Activated T-helper 1 cell treated with anti-CD3 and anti-CD28 coated beads, Interleukin-2, amount 50 U/mL, for 16 hours (primary cell): ENCODE measurements at places on chromosomes 5 and 9.

- no peak for DNase-seq
Measured at GRCh38 chr9:14670718-14671117, 22.5 kb downstream of the ZDHHC21 start.

DNA sequence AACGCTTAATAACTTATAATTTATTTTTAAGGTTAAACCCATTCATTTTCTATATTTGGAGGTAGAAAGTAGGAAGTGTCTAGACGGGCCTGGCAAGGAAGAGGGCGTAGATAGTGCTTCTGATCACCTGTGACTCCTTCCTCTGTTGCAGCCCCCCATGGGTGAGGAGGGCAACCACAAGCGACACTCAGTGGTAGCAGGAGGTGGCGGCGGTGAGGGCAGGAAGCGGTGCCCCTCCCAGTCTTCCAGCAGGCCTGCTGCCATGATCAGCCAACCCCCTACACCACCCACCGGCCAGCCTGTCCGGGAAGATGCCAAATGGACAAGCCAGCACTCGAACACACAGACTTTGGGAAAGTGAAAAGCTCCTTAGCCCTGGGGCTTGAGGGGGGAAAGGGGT is 36.7 kb downstream of the FAXDC2 start:
- no peak for DNase-seq

DNA sequence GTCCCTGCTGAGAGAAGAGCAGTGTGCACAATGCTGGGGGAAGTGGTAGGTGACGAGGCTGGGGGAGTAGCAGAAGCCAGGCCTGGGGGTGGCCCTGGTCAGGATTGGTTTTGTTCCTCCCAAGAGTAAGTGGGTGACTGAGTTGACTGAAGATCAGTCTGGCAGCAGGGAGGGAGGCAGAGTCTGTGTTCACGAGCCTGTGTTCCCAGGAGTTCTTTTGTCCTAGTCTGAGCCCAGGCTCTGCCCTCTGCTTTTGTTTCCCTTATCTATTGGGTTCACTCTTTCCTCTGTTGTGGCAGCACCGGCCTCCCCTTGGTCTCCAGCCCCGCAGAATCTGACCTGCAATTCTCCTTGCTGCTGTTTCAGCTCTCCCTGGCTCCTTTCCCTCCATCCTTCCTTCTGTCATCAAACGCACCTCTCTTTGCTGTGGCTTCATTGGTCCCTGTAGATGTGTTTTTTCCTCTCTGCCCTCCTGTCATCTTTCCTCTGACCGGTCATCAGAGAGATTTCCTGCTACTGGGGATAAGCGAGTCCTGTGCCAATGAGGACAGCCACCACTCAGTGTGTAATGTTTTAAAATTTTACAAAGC is 607.4 kb downstream of the KIF4B start:
- DNase-seq = no peak

- no peak for DNase-seq
Measured at GRCh38 chr9:125758986-125759763, 12.0 kb downstream of the PBX3 start.

DNA sequence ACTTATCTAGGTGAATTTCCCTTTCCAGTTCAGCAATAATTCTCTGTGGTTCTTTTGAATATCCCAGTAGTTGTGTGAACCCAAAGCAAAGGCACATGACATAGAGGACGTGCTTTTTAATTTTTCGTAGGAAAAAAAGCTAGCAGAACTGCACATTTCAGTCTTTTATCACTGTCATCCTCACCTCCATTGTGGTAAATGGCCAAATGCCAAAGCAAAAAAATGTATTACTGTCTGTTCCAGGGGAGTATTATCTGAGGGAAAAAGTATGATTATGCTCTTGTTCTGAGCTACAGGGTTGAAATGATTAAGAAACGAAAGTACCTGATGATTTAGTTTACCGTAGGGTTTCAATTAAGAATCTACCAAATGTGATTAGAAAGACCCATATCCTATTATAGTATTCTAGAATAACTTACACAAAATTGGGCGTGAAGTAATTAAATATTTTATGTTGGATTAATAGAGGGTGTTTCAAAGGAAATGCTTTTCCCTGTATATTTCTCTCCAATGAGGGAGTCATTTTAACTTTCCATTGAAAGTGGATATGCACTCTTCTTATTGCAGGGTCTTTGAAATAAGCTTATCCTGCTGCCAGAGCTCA is 62.7 kb downstream of the CAVIN4 start:
- DNase-seq = no peak

DNA sequence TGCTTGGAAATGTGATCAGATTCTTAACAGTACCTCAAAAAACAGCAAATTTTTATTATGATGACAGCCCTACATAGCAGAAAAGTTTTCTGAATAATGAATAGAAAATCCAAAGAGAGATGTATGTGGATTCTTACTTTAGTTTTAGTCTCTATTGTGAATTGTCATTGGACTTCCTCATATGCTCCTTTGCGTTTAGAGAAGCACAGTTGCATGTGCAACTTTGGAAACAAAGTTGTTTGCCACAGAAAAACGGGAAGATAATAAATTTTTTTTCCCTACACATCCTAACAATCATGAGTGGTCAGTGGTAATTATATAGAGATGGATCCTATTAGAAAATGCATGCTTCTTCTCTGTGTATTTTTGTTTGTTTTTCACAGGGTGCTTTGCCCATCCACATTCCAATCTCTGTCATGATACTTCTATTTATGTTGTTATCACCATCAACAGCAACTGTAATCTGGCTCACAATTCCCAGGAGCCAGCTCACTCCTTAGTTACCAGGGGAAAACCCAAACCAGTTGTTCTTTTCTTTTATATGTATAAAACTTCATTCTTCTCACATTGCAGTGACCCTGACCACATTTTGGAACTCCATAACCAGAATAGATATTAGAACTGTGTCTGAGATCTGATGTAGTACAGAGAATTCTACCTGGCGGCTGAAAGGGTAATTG is 118.7 kb downstream of the NDUFS4 start:
- DNase-seq = no peak

DNA sequence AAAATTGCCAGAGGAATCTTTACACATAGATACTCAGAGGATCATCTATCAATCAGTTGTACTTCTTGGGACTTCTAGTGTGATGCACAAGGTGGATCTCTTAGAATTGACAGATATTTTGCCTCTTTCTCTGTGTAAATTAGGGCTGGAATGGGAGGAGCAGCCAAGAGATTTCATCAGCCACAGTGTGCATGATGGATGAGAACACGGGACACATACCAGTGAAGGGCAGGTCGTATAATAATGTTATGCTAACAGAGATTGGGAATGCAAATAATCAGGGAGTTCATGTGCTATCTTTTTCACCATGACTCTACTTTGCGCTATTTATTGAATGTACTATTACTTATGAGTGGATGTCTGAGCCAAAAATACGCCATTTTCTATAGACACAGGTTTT is 43.3 kb upstream of the ISOC1 start:
- DNase-seq = no peak

DNA sequence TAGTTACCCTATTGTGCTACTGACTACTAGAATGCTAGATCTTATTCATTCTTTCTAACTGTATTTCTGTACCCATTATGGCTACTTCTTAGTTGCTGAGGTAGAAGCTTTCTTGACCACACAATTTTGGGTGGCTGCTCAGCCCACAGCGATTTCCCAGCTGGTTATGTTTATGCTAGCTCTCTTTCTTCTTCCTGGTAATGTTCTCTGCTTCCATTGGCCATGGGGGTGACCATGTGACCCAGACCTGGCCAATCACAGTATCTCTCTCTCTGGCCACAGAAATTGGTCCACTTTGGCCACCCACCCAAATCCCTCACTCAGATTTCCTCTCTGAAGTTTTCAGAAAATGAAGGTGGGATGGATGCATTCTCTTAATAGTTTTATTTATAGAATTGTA is 427.9 kb upstream of the CLINT1 start:
- DNase-seq = no peak

DNA sequence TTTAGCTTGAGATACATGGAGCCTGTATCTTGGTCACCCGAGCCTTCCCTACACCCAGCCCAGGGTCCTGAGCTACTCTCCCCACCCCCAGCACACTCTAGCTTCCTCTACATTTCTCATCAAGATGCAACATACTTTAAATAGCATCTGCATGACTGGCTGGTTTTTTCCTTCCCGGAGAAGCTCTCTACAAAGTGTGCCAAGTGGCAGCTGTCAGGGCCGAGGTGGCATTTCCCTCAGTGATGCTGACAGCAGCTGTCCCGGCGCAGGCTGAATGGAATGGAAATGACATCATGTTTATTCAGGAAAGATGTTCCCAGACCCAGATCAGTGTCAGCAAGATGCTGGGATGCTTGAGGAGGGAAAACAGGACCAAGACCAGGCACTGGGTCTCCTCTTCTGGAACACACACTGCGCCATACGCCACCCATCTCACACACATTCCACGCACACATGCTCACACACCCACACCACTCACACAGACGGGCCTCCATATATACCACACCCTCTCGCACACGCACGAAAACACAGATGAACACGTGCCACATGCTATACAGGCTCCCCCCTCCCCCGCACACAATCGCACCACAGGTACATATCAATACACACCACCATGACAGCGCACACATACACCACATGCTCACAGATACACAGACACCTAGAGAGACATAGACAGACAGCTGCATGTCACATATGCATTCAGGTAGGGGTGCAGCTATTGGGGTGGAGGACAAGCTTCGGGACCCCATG is 67.8 kb downstream of the LHX2 start:
- DNase-seq = no peak

DNA sequence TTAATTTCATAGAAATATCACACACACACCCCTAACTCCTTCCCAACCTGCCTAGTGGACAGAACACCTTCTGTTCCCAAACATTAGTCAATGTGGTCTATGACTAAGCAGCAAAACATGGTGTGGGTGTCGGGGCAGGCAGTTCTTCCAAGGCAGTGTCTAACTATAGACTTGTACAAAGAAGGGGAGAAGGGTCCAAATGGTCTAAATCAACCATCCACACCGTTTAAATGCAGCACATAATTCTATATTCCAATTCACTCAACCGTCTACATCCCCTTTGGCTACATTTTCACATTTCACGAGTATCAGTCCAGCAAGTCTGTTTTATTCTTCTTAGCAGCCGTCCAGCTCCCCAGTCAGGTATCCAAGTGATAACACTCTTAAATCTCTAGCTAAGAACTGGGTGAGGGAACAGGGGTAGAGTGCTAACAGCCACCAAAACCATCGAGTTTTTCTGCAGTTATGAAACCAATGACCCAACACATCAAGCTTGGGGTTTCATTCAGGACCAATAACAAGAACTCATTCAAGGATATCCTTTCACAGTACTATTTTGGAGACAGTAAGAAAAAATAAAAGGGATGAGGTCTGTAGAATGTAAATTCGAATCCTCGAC is 3.3 kb downstream of the ZNF608 start:
- no peak for DNase-seq

GRCh38 chr5:162434281-162434680 is 366.7 kb downstream of the GABRG2 start:
- DNase-seq = no peak

GRCh38 chr9:128168731-128169308 is 8.8 kb downstream of the BBLN start:
- no peak for DNase-seq

- DNase-seq = no peak
Measured at GRCh38 chr9:125861405-125862058, 114.4 kb downstream of the PBX3 start.

DNA sequence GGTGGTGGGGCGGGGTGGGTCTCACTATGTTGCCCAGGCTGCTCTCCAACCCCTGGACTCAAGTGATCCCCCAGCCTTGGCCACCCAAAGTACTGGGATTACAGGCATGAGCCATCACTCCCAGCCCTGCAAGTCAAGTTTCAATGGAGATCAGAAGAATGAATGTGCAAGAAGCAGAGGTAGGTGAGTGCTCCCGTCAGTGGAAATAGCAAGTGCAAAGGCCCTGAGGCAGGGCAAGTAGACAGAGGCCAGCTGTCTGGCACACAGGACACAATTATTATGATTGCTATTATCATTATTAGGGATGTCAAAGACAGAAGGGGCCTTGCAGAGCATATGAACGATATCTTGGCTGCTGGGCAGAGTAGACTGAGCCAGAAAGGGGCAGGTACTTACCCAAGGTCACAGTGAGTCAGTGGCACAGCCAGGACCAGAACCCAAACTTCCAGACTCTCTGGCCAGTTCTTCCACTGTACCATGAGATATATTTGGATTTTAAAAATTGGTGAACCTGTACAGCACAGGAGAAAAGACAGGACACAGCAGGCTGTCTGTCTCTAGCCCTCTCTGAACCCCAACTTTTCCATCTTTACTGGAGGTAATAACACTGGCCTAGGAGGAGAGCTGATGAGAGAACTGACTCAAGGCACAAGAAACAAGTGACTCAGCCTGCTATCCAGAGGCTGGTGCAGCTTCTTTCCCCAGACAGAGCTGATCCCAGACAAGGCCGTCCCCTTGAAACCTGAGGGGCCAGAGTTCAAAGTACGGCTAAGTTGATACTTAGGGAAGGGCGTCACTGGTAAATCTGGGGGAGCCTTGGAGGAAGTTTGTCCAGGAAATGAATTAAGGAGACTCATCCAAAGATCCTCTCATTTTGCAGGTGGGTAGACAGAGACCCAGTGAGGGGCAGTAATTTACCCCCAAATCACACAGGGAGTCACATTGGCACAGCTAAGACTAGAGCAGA is 1.4 kb downstream of the HDHD3 start:
- DNase-seq = no peak

DNA sequence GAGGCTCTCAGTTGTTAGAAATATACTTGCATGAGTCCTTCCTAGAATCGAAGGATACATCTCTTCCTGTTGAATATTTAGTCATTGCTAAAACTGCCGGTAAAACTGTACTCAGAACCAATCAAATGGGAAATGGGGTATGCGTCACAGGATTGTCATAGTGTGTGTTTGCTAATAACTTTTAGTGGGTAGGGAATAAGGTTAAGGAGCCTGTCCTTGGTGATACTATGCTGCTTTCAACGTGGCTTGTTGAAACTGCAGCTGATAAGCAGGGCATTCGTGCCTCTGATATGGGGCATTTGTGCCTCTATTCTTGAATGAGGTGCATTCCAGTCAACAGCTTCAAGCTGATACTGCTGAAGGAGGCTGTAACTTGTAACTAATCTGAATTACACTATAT is 26.6 kb downstream of the HABP4 start:
- DNase-seq = no peak

DNA sequence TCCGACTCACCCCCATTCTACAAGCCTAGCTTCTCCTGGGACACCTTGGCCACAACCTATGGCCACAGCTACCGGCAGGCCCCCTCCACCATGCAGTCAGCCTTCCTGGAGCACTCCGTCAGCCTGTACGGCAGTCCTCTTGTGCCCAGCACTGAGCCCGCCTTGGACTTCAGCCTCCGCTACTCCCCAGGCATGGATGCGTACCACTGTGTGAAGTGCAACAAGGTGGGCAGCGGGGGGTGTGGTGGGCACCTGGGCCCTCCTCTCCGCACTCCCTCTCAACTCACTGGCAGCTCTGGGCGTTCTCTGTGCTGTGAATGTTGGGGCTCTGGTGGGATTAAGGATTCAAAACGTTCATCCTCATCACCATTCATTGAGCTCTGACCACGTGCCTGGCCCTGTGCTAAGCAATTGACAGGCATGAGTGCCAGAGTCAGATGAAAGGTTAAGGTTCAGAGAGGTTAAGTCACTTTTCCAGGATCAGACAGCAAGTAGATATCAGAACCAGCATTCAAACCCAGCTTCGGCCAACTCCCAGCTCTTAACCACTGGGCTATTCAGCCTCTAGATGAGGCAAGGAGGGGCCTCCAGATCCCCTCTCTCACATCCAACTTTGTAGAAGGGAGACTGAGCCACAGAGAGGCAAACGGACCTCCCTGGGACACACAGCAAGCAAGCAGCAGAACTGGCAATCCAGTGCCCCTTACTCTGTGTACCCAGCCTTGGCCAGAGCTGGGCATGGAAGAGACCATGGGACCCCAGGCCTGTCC is 9.9 kb downstream of the GFI1B start:
- no peak for DNase-seq

GRCh38 chr9:16221366-16221765 is 649.1 kb downstream of the BNC2 start:
- DNase-seq = no peak
